NCI-H774 (cell line): ENCODE measurements at places on chromosomes 3 and 15.

- no peak for DNase-seq
Observed at GRCh38 chr3:153072856-153073255, 89.2 kb upstream of the RAP2B start.

DNA sequence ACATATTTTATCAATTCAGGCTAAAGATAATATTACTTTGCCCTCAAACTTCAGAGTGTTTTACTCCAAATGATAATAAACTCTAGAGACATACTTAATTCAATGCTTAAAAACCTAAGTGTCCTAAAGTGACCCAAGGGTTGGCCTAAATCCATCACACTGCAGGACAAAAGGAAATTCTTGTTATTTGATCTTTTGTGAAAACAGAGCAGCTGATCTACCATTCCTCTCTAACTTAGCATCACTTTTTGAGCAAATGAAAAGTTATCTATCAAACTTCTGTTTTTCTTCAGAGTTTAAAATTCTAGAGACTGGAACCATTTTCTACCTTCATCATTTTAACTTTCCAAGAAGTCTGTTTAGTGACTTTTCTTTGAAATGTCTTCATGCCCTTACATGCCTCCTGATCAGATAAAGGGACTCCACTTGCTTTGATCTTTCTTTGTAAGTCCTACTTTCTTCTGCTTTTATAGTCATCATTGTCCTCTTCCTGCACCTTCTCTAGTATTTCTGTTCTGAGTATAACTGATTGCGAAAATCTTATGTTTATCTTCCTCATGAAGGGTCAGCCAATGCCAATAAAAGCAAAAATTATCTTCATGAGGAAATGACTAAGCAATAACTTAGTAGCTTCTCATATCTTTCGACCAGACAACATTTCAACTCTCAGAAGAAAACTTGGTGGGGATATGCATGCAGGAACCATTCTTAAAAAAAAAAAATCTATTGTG is 378.7 kb upstream of the TGFBR2 start:
- DNase-seq, result no peak

DNA sequence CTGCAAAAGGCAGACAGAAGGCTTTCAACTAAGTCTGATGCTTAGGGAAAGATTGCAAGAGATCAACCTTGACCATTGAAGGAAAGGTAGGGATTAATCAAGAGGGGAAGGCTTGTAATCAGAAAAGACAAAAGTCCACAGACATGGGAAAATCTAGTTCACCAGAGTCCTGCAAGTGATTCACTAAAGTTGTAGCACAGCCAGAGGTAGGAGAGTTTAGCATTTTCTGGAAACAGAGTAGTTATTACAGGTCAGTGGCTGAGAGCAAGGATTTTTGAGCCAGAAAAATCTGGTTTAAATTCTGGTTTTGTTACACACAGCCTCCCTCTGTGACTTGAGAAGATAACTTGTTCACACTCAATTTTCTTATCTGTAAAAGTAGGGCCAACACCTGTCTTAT is 35.3 kb upstream of the DPPA4 start:
- DNase-seq, result no peak

DNA sequence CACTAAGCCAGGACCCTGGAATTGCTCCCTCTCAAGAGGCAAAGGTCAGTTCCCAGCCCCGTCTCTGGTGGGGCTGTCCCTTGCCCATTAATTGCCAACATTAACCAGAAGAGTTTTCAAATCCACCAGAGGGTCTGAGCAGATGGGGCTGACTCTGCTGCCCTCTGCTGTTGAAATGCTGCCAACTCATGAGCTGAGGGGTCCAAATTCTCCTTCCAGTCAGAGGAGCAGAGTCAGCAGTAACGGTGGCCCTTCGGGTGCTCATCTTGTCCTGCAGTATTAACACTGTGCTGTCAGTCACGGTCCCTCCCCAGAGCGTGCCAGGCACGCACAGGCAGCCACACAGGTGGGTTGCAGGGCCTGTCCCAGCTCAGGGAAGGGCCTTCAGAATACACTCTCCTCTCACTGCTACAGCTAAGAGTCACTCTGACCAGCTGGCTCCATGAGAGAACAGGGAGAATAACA is 10.7 kb upstream of the SPTBN5 start:
- peak; percentile 40 for DNase-seq

DNA sequence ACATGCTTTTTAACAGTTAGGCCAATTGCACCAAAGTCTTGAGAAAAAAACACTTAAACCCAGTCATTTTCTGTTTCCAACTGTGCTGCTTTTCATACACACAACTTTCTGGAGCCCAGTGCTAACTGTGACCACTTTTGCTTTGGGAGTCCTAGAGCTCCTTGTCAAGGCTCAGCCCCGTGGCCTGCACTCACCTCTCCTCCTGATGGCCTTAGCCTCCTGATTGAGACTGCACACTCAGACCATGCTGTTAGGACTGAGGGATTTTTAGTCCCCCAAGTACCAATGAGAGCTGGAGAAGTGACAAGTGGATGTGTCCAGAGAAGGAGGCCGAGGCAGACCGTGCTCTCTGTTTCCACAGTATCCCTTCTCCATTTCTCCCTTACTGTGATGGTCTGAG is 15.2 kb upstream of the RARRES1 start:
- DNase-seq, result no peak

- no peak for DNase-seq
Observed at GRCh38 chr15:90782442-90782841, 65.3 kb downstream of the BLM start.

DNA sequence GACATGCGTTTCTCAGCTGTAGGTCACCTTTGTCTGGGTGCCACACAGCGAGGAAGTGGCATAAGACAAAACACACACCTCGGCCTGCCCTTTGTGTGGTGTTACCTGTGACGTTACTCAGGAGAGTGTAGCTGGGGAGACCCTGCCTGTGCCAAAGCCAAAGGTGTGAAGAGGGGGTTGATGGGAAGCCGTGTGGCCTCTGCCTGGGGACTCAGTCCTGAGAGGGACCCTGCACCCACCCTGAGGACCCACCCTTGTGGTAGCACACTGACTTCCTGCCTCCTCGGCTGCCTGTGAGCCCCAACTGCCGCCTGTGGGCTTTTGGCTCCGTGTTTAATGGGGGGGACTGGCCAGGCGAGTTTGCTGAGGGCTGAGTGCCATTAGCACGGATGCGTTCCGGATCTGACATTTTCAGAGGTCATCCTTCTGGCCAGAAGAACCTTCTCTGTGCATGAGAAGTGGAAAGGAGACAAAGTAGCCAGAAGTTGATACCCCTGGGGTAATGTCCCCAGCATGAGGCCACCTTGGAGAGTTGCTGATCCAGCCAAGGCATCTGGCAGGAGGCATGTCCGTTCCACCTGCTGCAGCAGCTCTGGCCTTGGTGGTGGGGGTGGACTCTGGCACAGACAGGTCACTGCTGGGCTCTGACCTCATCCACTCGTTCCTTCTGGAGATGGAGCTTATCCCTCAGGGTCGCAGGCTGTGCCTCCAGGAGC is 51.8 kb upstream of the FURIN start:
- DNase-seq, result no peak

DNA sequence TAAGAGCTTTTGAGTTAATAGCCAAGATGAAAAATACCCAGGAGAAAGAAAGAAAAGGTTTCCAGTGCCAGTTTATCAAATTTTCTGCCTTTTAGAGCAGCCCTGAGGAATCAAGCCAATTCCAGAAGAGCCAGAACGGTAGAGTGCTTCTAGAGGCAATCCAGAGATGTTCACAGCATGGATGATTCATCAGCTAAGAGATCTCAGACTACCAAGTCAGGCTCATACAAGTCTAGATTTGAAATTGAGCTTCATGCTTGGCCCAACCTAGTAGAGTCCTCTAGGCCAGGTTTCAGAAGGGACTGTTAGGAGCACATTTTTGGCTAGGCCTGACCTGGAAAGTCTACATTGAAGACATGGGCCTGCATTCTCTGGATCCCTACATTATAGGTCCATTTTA is 15.5 kb downstream of the WDR48 start:
- DNase-seq, result no peak

- DNase-seq, result no peak
Observed at GRCh38 chr3:152703245-152703890, 131.6 kb upstream of the P2RY1 start.

DNA sequence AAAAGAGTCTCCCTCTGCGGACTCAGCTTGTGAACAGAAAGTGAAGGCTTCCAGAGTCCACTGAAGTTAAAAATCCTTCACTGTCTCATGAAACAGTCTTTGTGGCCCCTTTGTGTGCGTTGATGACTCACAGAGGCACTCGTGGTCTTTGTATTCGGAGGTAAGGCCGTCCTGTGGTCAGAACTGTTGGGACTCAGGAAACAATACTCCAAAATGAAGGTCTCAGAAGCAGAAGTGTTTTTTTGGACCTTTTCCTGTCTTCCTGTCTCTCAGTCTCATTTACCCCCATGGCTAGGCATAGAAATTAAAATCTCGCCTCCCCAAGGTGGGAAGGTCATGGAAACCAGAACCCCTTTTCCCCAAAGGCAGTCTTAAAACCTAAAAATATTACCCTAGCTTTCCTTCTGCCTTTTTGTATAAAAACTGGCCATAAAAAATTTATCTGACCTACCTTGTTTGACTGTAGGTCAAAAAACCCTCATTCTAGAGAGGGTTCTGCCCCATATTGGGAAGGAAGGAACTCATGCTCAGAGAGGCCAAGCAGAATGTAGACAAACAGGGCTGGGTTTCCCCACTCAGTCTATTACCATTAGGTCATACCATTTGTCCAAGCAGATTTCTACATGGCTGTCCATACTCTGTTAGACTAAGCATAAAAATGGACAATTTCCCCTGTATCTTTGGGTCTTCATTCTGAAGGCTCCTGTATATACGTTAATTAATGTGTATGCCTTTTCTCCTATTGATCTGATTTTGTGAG is 19.1 kb upstream of the EPB42 start:
- no peak for DNase-seq

DNA sequence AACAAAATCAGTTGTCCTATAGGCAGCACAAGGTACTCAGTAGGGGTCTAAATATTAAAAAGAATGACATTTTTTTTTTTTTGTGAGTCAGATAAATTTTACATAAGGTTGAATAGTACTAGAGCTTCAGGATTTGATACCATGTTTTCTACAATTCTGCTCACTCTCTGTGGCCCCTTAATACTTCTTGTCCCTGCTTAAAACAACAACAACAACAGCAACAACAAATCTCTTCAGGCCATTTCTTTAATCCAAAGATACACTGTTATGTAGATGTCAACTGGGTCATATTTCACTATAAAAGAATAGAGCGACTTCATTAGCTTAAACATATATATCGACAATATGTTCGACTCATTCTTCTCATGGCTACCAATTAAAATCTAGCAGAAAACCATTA is 3.0 kb downstream of the IL5RA start:
- DNase-seq, result no peak

GRCh38 chr3:194176274-194176991 is 40.5 kb downstream of the HES1 start:
- no peak for DNase-seq

DNA sequence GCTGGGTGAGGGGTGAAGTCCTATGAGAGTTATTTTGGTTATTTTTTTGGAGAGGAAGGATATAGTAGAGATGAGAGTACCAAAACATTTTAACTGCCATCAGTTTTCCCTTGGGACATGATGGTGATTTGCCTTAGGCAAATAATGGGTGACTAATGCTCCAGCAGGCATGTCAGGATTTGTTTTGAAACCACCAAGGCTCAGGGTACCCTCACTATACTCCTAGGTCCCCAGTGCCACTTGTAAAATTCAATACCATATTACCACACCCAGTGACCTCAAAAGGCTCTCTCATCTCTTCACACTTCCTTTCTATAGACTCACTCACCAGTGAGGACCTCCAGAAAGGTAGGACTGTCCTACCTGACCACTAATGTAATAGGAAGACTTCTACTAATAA is 83.6 kb downstream of the WDR72 start:
- no peak for DNase-seq

GRCh38 chr15:58357529-58358476 is 74.0 kb upstream of the LIPC start:
- DNase-seq, result no peak

DNA sequence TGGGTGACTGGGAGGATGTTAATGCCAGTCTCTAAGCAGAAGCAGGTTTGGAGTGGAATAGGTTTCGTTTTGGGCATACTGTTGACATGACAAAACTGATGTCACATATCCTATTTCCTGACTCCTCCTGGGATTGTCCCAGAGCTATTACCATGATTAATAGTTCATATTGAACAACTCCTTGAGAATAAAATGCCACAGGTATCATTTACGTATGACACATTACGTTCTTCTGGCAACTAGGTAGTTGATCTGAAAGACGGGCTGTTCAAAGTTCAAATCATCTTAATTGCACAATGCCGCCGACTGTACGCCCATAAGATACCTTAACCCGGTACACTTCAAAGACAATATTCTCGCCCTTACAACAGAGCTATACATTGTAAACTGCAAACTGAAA is 1.4 kb upstream of the RAB5A start:
- DNase-seq, result no peak

DNA sequence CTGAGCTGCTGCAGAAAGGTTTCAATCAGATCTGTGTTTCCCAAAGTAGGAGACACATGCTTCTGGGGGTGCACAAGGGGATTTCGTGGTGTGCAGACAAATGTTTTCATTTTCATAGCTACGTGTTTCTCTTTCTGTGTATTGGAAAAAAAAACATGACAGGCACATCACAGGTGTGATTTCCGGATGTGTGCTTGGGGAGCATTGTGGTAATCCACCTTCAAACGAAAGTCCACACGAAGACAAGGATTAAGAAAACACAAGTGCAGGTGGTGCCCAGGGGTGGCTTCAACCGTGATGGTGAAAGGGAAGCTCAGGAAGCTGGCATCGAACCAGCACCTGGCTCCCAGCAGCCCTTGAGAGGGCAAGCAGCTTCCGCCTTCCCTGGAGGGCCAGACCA is 164.6 kb upstream of the LINGO1 start:
- DNase-seq, result no peak

DNA sequence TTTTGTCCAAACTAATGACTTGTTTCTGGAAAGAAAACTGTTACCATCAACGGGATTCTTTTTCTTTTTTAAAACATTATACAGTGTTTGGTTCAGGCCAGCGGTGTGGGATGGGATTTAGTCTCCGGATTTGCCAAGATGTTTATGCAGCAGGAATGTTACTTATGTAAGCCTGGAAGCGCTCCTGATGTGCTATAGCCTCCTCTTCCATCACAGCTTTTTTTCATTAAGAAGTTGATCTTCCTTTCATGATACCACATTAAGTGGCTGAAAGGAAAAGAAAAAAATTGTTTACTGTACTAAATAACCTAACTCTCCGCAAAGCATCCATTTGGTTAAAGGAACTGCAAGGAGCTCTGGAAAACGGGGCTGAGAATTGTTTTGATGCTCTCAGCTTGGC is 120.5 kb upstream of the ALDH1A3 start:
- no peak for DNase-seq

DNA sequence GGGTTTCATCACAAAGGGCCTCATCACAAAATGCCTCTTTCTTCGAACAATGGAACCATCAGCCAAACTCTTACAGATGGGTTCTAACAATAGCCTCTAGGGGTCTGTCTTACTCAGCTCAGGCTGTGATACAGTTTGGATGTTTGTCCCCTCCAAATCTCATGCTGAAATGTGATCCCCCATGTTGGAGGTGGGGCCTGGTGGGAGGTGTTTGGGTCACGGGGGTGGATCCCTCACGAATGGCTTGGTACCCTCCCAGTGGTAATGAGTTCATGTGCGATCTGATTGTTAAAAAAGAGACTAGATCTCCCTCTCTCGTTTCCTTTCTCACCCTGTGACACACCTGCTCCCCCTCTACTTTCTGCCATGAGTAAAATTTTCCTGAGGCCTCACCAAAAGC is 47.9 kb upstream of the LIPC start:
- no peak for DNase-seq

- DNase-seq, result no peak
Observed at GRCh38 chr15:29675791-29676301, 146.4 kb downstream of the TJP1 start.

GRCh38 chr3:184315871-184316661 is 1.7 kb downstream of the EIF4G1 start:
- no peak for DNase-seq
